ENCODE measurements at places on chromosomes 4 and X. TPM values are rescaled to one million over a fixed set of nuclear protein-coding genes. Genes with fewer than 3 reads are reported as not detected.
A peak's percentile ranks its signal among the peaks of the same experiment; 100 is the strongest.

The EXOC1L gene
- not detected for total RNA-seq

The CYP2U1 gene
- 12.6 TPM for total RNA-seq

The NHSL2 gene
- 9.2 TPM for total RNA-seq

The MAPK10 gene
- 24.6 TPM for total RNA-seq

The DAPP1 gene
- 10.2 TPM for total RNA-seq

The SSX2B gene
- not detected for total RNA-seq

The VCX3A gene
- total RNA-seq: not detected

The PPEF2 gene
- not detected for total RNA-seq

- DNase-seq: peak; percentile 36
Measured at GRCh38 chr4:8325291-8325973, 55.9 kb downstream of the HTRA3 start.

- DNase-seq: no peak
Measured at GRCh38 chr4:75821216-75821615, 81.0 kb downstream of the PPEF2 start.

GRCh38 chr4:144399927-144400326 lies 246.0 kb upstream of the HHIP start:
- DNase-seq: no peak

DNA sequence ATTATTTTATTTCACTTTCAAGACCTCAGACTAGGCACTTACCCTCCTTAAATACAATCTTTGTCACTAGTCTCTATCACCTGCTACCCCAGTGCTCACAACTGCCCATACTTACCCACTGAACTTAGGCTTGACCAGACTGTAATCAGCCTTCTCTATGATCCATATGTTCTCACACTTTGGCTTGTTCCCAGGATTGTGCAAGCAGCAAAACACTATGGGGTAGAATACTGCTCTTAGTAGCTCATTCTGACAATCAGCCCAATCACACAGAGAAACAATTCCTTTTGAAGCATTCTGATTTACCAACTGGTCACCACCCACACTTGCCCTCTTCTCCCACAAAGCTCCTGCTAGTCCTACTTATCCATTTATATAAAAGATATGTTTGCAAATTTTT lies 878.3 kb downstream of the FSTL5 start:
- DNase-seq: no peak

GRCh38 chr4:52588097-52588496 lies 71.0 kb downstream of the USP46 start:
- no peak for DNase-seq

DNA sequence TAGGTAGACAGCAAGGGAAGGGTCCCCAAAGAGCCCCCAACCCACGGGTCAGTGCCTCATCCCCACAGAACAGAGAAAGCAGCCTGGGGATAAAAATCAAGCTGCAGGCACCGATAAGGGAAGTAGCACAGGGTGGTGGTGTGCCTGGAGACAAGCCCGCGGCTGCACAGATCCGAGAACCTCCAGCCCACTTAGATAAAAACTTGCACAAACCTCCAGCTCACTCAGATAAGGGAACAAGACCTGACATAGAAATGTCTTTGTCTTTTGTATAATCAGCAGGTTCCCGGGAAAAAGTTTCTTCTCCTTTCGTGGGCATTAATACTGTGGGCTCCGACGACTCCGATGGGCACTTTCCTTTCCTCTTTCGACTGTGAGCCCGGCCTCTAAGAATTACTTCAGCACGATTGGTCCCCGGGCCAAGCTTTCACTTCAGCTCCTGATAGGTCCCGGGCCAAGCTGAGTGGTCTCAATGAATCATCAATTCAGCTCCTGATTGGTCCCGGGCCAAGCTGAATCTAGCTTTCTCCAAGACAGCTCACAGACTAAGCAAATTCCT lies 32.4 kb downstream of the PRDX4 start:
- no peak for DNase-seq

- no peak for DNase-seq
Measured at GRCh38 chr4:102319594-102319993, 25.7 kb downstream of the SLC39A8 start.

- DNase-seq: no peak
Measured at GRCh38 chrX:39848243-39848642, 249.5 kb downstream of the BCOR start.

DNA sequence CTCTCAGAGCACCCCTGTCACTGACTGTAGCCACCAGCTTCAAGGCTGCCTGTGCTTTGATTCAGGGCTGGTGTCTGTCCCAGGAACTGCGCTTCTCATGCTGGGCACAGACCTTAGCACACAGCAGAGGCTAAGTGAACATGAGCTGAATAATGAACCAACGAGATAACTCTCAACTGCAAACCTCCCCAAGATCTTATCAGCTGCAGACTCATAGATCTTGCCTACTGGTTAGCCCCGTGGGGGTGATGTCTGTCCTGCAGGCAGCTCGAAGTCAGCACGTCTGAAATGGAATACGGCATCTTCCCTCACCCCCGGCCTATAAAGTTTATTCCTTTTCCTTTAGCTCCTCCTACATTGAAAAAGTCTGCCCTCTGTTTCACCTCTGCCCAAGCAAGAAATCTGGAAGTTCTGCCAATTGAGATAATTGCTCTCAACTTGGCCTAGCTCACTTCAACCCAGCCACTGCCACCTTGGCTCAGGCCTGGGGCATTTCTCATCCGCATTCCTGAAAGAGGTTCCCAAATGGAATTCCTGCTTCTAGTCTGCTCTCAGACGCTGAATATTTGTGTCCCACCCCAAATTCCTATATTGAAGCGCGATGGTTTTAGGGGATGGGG lies 73.7 kb downstream of the GATB start:
- peak; percentile 69 for DNase-seq

- no peak for DNase-seq
Measured at GRCh38 chrX:39809331-39809730, 288.4 kb downstream of the BCOR start.

DNA sequence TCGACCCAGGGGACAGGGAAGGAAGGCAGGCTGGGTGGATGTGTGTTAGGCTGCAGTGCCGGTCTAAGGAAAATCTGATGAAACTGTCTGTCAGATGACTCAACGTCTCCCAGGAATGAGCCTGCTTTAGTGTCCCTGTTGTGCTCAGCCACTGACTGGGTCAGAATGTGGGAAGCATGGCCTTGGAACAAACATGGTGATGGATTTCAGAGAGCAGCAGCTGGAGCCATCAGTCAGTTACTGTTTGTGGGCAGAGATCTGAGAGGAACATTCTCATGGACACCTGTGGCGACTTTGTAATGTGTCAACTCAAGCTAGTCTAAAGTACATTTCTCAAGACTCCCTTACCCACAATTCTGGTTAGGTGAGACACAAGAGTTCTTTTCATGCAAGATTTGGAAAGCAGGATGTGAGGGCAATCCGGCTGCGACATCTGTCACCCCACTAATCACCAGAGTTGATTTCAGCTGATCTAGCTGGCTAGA lies 63.2 kb downstream of the ANAPC10 start:
- DNase-seq: no peak

- no peak for DNase-seq
Measured at GRCh38 chr4:4758681-4759080, 100.8 kb upstream of the MSX1 start.

DNA sequence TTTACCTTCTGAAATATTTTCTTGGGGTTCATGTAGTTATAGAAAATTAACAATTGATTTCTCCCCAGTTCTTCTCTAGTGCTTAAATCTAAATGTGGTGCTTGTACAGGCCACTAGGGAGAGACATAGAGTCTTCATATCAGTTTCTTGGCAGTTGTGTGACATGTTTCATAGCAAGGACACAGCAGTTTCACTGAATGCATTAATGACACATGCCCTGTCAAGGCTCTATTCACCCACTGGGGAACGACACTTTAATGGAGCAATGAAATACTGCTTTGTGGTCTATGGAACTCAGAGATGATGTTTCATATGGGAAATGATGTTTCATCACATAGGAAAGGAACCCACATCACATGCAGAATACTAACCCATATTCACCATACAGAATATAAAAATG lies 2.8 kb downstream of the VEGFC start:
- no peak for DNase-seq

- no peak for DNase-seq
Measured at GRCh38 chr4:184200296-184200695, 17.4 kb downstream of the ENPP6 start.

DNA sequence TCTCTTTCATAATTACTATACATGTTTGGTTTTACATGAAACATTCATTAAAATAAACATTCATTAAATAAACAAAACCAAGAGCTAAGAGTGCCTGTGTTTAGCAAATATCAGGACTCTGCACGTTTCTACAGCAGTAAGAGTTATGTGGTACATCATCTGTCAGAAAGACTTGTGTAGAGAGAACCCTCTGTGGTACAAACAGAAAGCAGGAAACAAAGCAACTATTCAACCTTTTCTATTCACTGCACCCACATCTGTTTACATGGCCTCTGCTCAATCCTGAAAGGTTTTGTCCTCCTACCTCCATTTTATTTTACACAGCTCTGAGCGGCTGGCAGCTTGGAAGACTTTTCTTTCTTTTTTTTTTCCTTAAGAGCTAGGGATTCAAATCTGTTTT lies 90.7 kb upstream of the PCDH18 start:
- DNase-seq: no peak

DNA sequence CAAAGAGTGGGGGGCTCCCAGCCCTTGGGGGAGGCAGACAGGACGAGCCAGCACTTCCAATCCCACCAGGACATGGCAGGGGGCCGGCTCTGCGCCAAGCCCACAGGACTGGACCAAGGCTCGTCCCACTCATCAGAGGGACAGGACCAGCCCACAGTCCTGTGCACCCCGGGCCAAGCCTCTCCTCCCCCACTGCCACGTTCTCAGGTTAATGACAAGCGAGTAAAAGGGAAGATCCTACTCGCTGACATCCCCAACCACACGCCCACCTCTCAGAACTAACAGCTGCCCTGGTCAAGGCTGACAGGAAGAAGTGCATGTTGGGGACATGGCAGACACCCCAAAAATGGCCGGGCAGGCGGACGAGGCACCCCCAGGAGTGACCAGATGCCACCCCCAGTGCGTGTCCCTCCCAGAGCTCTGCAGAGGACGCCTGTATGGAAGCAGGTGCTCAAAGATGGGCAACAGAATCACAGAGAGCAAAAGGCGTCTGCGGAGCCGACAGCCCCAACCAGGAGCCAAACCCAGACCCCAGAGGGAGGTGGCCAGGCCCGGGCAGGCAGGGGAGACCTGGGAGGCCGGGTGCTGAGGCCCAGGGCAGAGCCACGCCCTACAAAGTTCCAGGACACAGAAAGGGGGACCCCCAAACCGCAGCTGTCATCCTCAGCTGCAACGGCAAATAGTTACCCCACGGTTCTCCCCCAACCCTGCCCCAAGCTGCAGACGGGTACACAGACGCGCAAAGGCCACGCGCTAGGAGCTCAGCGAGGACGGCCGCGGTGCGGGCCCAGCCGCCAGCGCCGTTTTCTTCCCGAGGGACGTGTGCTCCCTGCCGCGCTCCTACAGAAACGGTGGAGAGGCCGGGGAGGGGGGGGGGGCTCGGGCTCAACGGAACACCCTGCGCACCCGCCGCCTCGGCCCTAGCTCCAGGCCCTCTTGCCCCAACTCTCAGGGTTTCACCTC lies 1.7 kb downstream of the CTBP1 start:
- no peak for DNase-seq

- no peak for DNase-seq
Measured at GRCh38 chrX:68997511-68997910, 167.7 kb downstream of the PJA1 start.

All from breast epithelium (tissue), 4 donors.